ENCODE measurements at places on chromosomes 11 and 22.

DNA sequence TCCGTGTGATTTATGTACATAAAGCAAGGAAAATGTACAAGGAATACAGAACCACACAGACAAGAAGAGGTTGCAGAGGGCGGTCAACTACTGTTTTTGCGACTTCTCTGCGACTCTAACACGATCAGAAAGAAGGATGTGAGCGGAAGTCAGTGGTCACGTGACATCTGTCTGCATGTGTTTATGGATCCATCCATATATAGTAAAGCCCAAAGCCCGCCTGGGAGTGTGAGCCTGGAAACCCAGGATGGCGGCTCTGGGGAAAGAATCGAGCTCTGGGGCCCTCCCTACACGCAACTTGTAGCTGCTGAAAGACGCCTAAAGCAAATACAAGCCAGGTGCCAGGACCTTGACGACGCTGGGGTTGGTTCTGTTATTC, 8.8 kb downstream of the OSBPL5 start:
- DNase-seq, result no peak

DNA sequence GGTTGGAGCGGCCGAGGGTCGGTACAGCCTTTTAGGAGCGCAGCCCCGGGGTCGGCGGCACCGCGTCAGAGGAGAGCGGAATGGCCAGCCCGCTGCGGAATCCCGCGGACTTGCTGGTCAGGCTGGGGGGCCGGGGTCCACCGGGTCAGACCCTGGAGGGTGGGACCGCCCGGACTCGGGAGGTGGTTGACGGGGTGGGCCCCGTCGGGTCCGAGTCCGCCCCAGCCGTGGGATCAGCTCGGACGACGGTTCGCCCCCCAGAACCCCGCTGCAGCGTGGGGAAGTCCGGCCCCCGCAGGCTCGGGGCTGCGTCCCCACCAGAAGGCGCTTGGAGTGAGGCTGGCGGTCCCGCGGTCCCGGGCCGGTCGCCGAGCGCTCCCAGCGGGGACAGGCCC, 301 bp upstream of the ADM2 start:
- DNase-seq, result no peak

- no peak for DNase-seq
These were observed 7.2 kb downstream of the POLD4 start for GRCh38 chr11:67345920-67346819.

DNA sequence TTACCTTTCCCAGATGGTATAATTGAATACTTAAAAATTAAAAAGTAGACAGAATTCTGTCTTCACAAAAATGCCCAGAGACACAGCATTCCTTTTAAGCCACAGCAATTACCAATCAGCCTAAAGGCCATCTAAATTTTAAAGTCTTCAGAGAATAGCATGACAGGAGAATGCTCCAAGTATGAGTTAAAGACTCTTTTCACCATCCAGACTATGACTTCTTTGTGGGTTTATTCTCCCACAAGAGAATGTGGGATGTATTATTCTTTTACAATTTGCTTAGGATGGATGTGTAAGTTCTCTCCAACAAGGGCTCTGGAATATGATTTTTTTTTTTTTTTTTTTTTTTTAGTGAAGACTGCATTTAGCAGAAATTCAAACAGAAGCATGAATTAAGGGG, 249.9 kb downstream of the TTC28 start:
- DNase-seq, result no peak

- no peak for DNase-seq
These were observed 5.1 kb downstream of the PATE2 start for GRCh38 chr11:125773516-125773915.

DNA sequence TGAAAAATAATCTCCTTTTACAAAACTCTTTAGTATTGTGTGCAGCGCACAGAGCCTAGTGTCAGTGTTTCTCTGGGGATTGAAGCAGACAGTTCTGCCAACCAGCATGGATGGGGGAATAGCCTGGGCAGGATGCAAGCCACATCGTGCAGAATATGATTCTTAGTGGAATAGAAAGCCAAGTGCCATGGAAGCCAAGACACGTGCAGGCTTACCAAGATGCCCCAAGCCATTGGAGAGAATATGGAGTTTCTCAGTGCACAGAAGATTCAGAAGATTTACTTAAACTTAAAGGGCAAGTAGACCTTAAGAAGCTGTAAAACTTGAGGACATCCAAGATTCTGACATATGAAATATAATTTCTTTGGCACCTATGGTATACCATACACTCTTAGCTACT, 917.6 kb downstream of the NTM start:
- no peak for DNase-seq

GRCh38 chr11:91800208-91800914, 424.3 kb upstream of the FAT3 start:
- DNase-seq, result no peak

DNA sequence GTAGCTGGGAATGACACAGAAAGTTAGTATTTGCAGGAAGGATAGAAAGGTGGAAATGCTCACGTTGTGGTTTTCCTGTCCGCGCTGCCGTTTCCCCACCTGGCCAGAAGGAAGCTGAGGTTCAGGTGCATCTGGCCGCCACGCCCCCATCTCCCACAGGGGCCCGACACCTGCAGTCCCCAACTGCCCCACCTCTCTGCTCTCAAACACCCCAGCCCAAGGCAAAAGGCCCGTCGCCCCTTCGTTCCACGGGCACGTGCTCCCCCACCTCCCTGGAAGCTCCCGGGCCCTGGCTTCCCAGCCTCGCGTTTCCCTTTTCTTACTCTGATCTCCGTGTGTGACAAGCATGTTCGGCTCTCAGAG, 985.1 kb downstream of the BRD1 start:
- DNase-seq, result no peak

DNA sequence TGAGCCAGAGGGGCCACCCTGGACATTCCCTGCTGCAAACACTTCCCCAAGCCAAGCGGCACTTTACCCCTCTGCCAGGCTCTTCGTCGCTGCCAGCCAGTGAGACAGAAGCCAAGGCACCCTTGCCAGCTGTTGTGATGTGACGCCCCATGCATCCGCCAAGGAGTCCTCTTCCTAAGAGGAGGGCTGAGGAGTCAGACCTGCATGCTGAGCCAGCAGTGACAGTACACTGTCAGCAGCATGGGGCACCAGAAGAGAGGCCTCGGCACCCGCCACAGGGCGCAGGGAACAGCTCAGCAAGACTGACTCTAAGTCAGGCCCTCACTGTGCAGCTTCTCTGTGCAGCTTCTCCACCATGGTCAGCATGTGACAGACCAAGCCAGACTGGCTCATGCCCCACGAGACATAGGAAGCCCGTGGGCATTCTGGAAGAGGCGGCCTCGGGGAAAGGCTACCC, 26.4 kb downstream of the VPS37C start:
- no peak for DNase-seq

DNA sequence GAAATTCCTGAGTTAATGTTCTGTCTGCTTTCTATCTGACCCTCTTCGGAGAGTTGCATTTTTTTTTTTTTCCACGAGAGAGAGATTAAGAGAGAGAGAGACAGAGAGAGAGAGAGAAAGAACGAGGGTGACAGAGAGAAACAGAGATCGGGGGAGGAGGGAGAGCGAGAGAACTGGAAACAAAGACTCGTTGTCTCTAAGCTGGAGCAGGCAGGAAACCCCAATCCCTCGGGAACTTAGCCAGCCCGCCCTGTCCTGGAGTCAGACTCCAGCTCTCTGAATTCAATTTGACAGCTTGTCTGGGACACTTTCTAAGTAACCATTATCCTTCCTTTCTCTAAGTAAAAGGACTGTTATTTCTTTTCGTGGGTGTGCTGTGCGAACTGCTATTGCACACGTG, 76.9 kb downstream of the KCNJ1 start:
- no peak for DNase-seq

- DNase-seq, result no peak
These were observed 256.1 kb upstream of the SYN3 start for GRCh38 chr22:33314316-33314715.

DNA sequence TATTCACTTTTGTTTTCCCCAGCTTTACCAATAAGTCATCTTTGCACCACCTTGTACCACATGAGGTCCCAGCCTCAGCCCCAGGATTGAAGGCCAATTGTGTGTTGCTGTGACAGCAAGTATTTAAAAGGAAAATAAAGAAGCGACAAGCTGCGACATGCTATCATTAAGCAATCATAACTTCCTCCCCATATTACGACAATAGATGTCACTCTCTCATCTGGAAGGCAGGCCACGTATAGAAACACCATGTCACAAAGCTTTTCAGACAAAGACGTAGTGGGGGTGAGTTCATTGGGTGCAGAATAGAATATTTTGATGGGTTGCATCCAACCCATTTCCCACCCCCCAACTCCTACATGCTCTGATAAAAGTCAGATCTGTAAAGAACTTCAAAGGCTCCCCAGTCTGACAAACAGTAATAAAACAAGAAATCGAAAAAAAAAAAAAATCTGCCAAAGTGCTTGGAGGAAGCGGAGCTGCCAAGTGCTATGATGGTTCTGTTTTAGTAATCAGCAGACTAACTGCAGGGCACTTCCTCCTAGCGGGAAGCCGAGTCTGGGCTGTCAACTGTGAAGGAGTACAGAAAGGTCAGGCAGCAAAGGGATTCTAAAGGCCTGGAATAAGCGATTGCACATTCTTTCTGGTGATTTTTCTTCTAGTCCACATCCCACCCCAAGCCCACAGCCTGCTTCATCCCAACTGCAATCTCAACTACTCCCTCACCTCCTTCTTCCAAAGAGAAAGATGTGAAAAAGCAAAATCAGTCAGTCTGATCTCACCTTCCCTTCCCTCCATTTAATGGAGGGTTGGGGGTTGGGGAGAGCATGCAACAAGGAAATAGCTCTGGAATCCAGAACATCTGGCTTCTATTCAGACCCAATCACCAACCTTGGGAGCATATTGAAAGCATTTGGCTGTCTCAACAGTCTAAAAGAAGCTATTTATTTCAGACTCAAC, 131.4 kb upstream of the UBASH3B start:
- peak; percentile 32 for DNase-seq

GRCh38 chr11:16874275-16874975, 136.0 kb downstream of the C11orf58 start:
- no peak for DNase-seq

- peak; percentile 87 for DNase-seq
These were observed at the start of gene DYNC2H1 for GRCh38 chr11:103108933-103109817. DYNC2H1 (plus strand) TSS chr11:103109426; CDS start chr11:103109575, 149 bp downstream.

GRCh38 chr22:48366591-48366990, 1461.1 kb downstream of the BRD1 start:
- no peak for DNase-seq

GRCh38 chr11:3949125-3949524, 93.7 kb downstream of the STIM1 start:
- DNase-seq, result no peak

DNA sequence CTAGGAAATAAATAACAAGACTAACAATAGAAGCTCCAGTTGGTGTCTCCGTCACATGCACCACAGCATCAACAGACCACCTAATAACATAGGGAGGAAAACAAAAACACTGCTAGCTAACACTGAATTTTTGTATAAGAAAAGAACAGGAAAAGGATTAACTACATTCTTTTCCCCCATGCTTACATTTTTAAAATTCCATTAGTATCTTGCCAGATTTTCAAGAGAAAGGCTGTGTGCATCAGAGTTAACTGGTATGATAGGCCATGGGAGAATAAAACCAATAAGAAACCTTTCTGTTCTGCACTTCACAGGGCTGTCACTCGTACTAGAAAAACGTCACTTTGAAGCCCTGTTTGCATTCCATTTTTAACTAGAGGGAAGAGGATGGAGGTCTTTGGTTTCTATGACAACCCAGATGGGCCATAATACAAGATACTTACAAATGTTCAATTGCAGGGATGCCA, 79.0 kb downstream of the LARGE2 start:
- DNase-seq, result peak; percentile 83

DNA sequence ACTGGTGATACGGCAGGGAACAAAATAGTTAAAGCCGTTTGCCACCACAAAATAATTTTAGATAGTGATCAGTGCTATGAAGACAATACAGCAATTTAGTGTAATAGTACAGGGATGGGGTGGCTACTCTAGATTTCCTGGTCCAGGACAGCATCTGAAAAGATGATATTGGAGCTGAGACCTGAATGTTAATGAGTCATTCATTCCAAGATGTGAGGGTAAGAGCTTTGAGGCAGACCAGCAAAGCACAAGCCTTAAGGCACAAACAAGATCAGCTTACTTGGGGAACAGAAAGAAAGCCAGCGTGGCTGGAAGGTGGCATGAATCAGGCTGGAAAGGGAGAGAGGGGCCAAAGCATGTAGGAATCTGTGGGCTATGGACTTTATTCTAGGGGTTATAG, 132.3 kb downstream of the TRIM44 start:
- no peak for DNase-seq

- DNase-seq, result no peak
These were observed 41.5 kb upstream of the MS4A8 start for GRCh38 chr11:60657888-60658287.

GRCh38 chr11:9001736-9002135, 2.1 kb downstream of the NRIP3 start:
- no peak for DNase-seq

GRCh38 chr11:48210052-48210451, 6.6 kb upstream of the OR4B1 start:
- peak; percentile 22 for DNase-seq
